ENCODE measurements at places on chromosomes 1 and 21. TPM values are rescaled to one million over a fixed set of nuclear protein-coding genes. Genes with fewer than 3 reads are reported as not detected.

DNA sequence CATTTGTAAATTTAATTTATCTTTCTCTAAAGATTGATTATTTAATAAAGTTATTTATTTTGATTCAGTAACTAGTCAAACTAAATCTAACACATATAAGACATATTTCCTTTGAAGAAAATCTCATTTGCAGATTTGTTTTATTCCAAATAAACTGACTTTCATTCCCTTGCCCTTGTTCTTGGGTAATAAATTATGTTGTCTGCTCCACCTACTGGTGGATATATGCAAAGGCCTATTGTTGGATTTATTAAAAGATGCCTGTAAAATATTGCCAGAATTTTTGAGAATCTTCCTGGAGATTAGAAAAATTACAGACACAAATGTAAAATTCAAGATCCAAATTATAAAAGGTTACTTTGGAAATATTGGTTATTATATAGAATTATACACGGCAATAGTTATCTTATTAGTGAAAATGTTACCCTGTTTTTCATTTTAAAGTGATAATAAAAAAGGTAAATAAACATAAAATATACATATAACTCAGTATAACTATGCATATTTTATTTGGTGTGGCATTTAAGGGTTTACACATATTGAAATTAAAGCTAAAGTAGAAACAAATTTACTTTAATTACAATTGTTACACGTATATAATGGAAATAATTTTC lies 116.1 kb downstream of the SPATA17 start:
- DNase-seq, result no peak

DNA sequence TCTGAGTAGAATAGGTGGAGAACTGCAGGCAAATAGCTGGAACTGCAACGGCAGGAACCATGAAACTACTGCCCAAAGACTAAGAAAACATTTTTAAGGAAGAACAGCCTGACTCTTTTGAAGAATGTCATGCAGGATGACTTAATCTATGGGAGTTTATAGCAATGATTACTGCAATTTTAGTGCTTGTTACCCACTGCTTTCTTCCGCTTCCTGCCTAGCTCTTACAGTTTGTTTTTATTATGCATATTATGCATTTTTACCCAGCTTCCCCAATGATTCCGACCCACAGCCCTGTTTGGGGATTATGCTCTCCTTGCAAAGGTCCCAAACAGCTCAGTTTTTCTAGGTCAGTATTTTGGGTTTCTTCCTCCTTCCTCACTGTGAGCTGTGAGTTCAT lies 71.2 kb downstream of the PCNX2 start:
- no peak for DNase-seq

CLDN8 gene
- not detected for total RNA-seq

KRTAP13-2 gene
- not detected for total RNA-seq

- DNase-seq, result no peak
These were observed 25.6 kb downstream of the PPP1R12B start for GRCh38 chr1:202374099-202374498.

- no peak for DNase-seq
These were observed 112.2 kb upstream of the GJB5 start for GRCh38 chr1:34642679-34643078.

GRCh38 chr21:44456214-44456914 lies 1.1 kb downstream of the LRRC3 start:
- no peak for DNase-seq

GRCh38 chr1:13901039-13901438 lies 201.1 kb downstream of the PRDM2 start:
- DNase-seq, result no peak

- DNase-seq, result no peak
These were observed 14.6 kb downstream of the NFASC start for GRCh38 chr1:204885288-204885711.

REN gene
- total RNA-seq, result not detected

All from progenitor cell of endocrine pancreas (in vitro differentiated cells).